Large intestine (tissue), 12 donors: ENCODE measurements at places on chromosomes 1 and 21. TPM values are rescaled to one million over a fixed set of nuclear protein-coding genes. Genes with fewer than 3 reads are reported as not detected.

- no peaks in the 10 kb centered on the region for H3K4me1 ChIP-seq
- DNase-seq = no peak
- peaks cover 13% of the 10 kb centered on the region for H3K27me3 ChIP-seq
- no peaks in the 10 kb centered on the region for H3K36me3 ChIP-seq
- H3K4me3 ChIP-seq = no peak overlapping the region
Observed at GRCh38 chr1:160171980-160172379, 18.4 kb upstream of the CASQ1 start.

DNA sequence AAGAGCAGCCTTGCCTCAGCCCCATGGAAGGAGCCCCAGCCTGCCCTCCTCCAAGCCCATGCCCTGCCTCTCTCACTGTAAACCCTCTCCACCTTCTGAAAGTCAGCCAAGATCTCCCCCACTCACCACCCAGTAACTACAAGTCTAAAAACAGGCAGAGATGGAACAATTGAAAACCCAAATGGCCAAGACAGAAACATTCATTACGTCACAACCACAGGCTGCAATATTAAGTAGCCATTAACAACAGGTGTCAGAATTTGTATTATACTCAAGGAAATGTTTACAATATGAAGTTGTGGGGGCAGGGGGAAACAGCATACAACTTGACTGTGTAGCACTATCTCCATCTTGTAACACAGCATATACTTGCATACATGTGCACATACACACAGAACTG is 2.4 kb downstream of the IRF6 start:
- H3K36me3 ChIP-seq = peaks cover 24% of the 10 kb centered on the region
- no peak for DNase-seq
- peak overlapping the region; percentile 11 for H3K27ac ChIP-seq
- no peak overlapping the region for H3K4me3 ChIP-seq
- H3K4me1 ChIP-seq = peaks cover 46% of the 10 kb centered on the region

- H3K4me1 ChIP-seq = no peaks in the 10 kb centered on the region
- H3K36me3 ChIP-seq = no peaks in the 10 kb centered on the region
- no peak overlapping the region for H3K27ac ChIP-seq
- no peak for DNase-seq
Observed at GRCh38 chr21:16395285-16395684, 665.5 kb downstream of the USP25 start.

Gene PEAR1
- 5.9 TPM for polyA plus RNA-seq

- H3K4me1 ChIP-seq = peaks cover 6% of the 10 kb centered on the region
- H3K36me3 ChIP-seq = no peaks in the 10 kb centered on the region
Observed at GRCh38 chr1:19764848-19765247, 34.9 kb downstream of the TMCO4 start.

DNA sequence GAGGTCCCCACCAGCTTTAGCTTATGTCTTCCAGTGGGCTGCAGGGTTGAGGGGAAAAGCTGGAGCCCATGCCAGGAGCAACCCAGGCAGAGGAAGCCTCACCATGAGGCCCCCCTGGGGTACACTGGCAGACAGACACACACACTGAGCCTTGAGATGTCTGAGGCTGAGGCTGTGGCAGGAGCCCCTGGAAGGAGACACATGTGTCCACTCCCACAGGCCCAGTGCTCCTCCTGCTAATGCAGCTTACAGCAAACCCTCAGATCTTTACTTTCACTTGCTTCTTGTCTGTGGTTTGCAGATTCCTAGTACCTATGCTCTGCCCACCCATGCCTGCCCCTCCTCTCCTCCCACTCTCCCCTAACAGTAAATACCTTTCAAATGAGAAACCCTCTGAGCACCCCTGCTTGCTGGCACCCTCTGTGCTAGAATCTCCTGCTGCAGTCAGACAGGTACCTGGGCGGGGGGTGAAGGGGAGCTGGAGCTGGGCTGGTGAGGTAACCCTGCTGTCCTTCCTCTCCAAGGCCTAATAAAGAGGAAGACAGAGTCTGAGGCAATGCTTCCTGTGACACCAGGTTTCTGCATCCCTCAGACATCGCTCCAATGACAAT is 63.4 kb upstream of the NEK2 start:
- no peak for DNase-seq
- H3K4me1 ChIP-seq = peaks cover 3% of the 10 kb centered on the region
- no peaks in the 10 kb centered on the region for H3K36me3 ChIP-seq
- no peak overlapping the region for H3K4me3 ChIP-seq
- no peaks in the 10 kb centered on the region for H3K27me3 ChIP-seq

Gene DSTYK
- 6.0 TPM for polyA plus RNA-seq

- no peak overlapping the region for H3K27ac ChIP-seq
- peaks cover 48% of the 10 kb centered on the region for H3K36me3 ChIP-seq
- no peaks in the 10 kb centered on the region for H3K27me3 ChIP-seq
- no peak overlapping the region for H3K4me3 ChIP-seq
- H3K4me1 ChIP-seq = no peaks in the 10 kb centered on the region
- DNase-seq = no peak
Observed at GRCh38 chr1:201786824-201787223, 42.1 kb upstream of the IPO9 start.

- no peak overlapping the region for H3K4me3 ChIP-seq
- no peaks in the 10 kb centered on the region for H3K4me1 ChIP-seq
- peaks cover 10% of the 10 kb centered on the region for H3K27me3 ChIP-seq
- no peak for DNase-seq
- no peaks in the 10 kb centered on the region for H3K36me3 ChIP-seq
Observed at GRCh38 chr1:182783068-182783467, 6.5 kb upstream of the NPL start.

- H3K4me1 ChIP-seq = peaks cover 21% of the 10 kb centered on the region
- peak overlapping the region; percentile 84 for H3K27ac ChIP-seq
- no peaks in the 10 kb centered on the region for H3K36me3 ChIP-seq
Observed at GRCh38 chr1:151494741-151495281, 16.4 kb upstream of the CGN start.

DNA sequence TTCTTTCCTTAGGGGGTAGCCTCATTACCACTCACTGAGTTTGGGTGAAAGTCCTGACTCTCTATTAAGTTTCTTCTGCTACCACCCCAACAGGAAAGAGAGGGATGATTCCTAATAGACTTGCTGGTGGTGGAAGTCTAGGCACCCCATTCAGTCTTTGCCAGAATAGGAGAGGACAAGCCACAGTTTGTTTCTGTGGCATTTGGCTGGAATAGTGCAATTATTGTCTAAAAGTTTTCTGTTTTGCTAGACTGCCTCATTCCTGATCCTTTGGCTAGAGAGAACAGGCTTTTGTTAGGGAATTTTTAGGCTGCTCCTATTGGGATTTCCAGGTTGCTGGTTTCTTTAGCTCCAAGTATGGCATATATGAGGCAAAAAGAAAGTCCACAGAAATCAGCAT is 9.9 kb upstream of the HJV start:
- H3K27me3 ChIP-seq = no peaks in the 10 kb centered on the region
- H3K4me3 ChIP-seq = no peak overlapping the region
- no peak overlapping the region for H3K27ac ChIP-seq
- H3K4me1 ChIP-seq = peaks cover 2% of the 10 kb centered on the region

GRCh38 chr1:159790237-159790917 is 9.6 kb downstream of the DUSP23 start:
- H3K4me1 ChIP-seq = no peaks in the 10 kb centered on the region
- no peaks in the 10 kb centered on the region for H3K36me3 ChIP-seq
- H3K27ac ChIP-seq = no peak overlapping the region
- H3K4me3 ChIP-seq = no peak overlapping the region
- DNase-seq = peak; percentile 52

Gene AADACL3
- polyA plus RNA-seq = not detected

Gene KCNT2
- 3.5 TPM for polyA plus RNA-seq

DNA sequence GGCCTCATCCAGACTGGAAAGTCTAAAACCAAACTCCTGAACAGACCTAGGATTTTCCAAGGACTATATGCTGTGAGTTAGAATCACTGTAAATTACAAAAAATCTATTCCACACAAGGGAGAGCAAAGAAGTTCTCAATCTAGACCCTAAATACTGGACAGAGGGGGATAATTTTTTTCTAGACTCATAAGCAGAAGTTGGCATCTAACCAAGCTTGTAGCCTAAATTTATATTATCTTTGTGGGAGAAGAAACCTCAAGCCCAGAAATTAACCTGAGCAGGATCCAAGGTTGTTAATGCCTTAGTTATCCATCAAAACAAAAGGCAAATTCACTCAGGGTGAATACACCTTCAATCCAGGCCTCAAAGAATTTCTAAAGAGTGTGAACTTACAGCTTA is 290.2 kb downstream of the SMYD3 start:
- no peak overlapping the region for H3K4me3 ChIP-seq
- H3K27ac ChIP-seq = no peak overlapping the region
- H3K36me3 ChIP-seq = no peaks in the 10 kb centered on the region
- H3K4me1 ChIP-seq = no peaks in the 10 kb centered on the region
- no peaks in the 10 kb centered on the region for H3K27me3 ChIP-seq

Gene RBM11
- polyA plus RNA-seq = 2.2 TPM

DNA sequence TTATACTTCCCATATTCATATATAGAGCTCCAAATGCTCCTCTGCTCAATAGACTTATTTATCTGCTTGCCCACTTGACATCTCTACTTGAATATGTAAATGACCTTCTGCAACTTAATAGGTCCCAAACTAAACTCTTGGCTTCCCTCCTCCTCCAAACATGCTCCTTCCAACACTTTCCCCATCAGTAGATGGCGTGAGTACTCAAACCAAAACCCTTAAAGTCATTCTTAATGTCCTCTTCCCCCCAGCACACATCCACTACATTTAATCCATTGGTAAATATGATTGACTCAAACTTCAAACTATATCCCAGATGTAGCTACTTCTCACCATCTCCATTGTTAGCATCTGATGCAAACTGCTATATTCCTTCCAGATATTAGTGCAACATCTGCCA is 48.5 kb upstream of the PBX1 start:
- H3K27me3 ChIP-seq = no peaks in the 10 kb centered on the region
- H3K27ac ChIP-seq = no peak overlapping the region
- H3K36me3 ChIP-seq = no peaks in the 10 kb centered on the region
- DNase-seq = no peak
- no peaks in the 10 kb centered on the region for H3K4me1 ChIP-seq
